DMS 273 treated with DMSO at 0.1 percent for 48 hours (cell line): ENCODE measurements at places on chromosomes 5 and 9.

GRCh38 chr9:6655036-6655435 is 9.5 kb upstream of the GLDC start:
- no peak for DNase-seq

DNA sequence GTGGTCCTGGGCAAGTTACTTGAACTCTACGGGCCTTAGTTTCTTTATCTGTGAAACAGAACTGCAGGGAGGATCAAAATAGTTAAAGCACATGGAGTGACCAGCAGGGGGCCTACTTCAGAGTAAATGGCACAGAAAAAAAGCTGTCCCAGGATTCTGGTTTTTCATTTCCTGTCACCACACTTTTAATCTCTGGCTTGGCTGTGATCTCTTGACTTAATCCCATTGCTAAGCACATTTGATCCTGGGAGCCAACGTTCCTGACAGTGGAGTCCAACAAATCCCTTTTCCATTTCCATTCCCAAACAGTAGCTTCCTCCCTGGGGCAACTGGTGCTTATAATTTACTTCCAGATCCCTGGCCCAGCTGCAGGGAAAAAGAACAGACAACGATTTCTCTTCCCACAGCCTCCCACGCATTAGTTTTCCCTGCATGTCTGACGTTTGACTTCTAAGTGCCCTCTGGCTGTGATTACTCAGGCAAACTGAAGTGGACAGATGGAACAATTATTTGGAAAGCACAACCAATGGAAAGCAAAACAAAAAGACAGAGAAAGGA is 136.5 kb upstream of the STK32A start:
- peak; percentile 64 for DNase-seq

DNA sequence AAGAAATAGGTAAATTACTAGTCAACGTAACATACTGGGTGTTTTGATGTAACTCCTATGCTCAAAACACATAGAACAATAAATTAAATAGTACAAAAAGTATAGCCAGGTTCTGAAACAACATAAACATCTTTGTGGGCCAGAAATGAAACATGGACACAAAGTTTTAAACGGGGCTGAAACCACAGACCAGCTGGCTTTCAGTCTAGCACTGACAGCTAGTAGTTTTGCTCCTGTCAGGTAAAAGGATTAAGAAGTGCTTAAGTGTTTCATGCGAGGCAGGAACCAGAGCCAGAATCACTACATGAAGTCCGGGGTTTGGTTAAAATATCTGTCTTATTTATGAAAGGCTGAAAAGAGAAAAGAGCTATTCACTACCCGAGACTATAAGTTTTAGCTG is 19.5 kb downstream of the DCAF10 start:
- no peak for DNase-seq

DNA sequence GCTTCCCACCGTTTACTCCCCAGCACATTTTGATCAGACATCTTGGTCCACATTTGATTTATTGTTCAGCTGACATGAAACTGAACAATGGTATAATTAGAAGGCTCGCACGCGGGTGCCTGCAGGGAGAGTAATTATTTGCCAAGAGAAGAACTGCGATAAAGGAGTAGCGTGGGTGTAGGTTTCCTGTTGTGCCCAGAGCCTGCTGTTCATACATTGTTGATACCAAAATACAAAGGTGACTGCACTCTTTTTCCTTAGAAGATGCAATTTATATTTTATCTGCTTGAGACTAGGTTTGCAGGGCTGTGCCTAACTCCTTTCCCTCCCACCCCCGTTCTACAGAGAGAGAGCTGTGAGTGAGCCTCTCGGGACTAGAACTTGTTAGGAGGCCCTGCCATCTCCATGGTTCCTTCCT is 241.8 kb upstream of the MSX2 start:
- DNase-seq, result no peak

DNA sequence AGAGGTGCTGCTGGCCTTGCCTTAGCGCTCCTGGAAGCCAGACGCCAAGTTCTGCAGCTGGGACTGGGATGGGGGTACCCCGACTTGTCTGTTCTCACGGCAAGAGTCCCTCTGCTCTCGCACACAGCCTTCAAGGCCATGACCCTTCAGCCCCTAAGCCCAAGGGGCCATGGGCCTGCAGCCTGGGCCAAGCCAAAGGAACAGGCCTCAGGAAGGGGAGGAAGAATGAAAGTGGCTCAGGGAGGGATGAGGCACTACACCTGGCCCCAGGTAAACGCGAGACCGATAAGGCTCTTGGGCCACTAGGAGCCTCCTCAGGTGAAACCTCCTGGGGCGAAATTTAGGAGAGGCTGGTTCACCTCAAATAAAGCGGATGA is 3.9 kb downstream of the EBF1 start:
- no peak for DNase-seq

GRCh38 chr5:39062530-39062929 is 11.7 kb downstream of the RICTOR start:
- DNase-seq, result no peak

DNA sequence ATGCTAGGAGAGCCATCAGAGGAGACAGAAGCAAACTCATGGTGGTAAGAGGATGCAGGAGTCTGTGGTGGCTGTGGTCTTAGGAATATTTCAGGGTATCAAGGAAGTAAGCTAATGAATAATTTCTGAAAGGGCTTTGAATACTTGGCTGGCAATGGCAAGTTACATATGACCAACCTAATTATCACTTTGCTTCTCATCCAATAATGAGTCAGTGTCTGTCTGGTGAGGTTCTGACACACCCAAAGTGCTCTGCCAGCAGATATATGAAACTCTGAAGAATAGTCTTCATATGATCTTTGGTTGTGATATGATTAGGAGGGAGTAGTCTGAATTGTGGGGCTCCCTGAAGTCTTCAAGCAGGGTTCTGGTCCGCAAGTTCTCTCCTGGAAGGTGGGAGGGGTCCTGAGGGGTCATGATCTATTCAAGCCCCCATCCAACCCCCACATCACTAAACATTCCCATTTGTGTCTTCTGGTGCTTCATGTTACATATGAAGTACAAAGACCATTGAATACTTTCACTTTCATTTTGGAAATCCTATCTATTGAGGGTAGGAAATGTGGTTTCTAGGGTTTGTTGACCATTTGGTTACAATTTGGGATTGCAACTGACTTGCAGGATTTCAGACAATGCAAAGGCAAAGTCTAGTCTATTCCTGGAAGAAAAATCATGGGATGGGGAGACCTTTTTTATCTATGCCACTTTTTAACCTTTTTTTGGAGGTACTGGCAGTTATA is 199.9 kb upstream of the CDKN2B start:
- no peak for DNase-seq

DNA sequence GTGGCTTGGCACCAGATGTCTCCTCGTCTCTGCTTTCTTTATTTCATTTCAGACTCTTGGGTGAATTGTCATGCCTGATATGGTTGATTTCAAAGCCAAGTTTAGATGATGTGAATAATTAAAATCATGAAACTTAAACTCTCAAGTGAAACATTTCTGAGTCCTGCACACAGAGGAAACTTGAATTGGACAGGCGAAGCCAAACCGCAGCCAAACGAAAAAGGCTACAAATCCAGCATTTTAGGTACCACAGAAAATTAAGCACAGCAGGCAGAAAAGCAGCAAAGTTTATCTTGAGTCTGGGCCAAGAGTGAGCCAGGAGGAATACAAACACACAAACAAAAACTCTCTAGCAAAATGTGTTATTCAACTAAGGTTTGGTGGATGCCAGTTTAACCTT is 659.8 kb upstream of the KLF4 start:
- DNase-seq, result no peak

- DNase-seq, result no peak
Observed at GRCh38 chr9:91485006-91485405, 61.4 kb upstream of the NFIL3 start.

- no peak for DNase-seq
Observed at GRCh38 chr5:99105216-99105615, 176.4 kb upstream of the CHD1 start.

DNA sequence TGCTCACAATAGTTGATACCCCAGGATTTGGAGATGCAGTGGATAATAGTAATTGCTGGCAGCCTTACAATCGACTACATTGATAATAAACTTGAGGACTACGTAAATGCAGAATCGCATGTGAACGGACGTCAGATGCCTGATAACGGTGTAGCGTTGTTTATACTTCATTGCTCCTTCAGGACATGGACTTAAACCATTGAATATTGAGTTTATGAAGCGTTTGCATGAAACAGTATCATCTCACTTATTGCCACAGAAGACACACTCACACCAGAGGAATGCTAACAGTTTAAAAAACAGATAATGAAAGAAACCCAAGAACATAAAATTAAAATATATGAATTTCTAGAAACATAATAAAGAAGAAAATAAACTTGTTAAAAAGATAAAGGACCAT is 101.6 kb downstream of the GABBR2 start:
- DNase-seq, result no peak

- DNase-seq, result no peak
Observed at GRCh38 chr5:96654209-96654608, 8.0 kb upstream of the CAST start.

DNA sequence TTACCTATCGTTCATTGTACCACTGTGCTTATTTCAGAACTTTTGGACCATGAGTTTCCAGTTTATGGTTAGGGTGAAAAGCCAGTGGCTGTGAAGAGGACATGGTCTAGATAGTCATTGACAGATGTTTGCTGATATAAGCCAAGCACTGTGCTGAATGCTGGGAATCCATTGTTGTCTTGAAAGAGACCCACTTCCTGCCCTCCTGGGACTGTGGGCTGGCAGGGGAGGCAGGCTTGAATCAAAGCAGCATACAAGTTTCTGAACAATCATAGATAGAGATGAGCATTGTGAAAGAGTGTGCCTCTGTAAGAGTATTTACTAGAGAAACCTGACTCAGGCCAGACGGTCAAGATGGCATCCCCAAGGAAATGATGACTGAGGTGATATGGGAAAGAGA is 73.4 kb downstream of the NMUR2 start:
- DNase-seq, result no peak

- DNase-seq, result no peak
Observed at GRCh38 chr9:137354845-137355760, 53.0 kb upstream of the NRARP start.

DNA sequence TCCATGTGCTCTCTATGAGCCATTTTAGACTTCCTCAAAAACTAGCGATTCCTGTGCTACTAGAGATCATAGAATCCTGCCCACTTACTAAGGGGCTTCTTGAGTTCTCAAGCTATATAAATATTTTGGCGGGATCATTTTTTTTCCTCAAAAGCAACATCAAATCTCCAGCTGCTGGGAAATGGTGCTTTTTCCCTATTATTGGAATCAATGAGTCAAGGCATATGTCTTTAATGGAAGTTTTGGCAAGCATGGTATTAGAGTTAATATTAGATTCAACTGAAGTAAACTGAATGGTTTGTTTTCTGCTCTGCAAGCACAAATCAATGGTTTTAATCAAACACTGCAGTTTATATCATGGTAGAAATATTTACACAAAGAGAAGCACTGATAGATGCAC is 369.9 kb upstream of the PTGER4 start:
- no peak for DNase-seq

DNA sequence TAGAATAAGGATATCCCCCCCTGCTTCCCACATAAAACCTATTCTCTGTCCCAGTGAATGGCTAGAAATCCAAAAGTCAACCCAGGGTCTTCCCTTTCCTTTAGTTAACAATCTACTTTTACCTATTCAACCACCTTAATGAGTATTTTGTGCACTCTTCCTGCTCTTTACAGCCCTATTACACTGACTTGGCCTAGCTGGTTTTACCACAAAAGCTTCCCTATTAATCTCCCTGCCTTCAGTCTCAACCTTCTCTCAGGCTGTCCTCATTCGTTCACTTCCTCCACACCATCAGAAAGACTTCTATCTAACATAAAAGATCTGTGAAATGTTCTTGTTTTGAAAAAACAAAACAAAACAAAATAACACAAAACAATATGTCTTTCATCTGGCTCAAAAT is 16.2 kb downstream of the CTNNAL1 start:
- no peak for DNase-seq

- DNase-seq, result no peak
Observed at GRCh38 chr5:162407614-162408013, 340.0 kb downstream of the GABRG2 start.

DNA sequence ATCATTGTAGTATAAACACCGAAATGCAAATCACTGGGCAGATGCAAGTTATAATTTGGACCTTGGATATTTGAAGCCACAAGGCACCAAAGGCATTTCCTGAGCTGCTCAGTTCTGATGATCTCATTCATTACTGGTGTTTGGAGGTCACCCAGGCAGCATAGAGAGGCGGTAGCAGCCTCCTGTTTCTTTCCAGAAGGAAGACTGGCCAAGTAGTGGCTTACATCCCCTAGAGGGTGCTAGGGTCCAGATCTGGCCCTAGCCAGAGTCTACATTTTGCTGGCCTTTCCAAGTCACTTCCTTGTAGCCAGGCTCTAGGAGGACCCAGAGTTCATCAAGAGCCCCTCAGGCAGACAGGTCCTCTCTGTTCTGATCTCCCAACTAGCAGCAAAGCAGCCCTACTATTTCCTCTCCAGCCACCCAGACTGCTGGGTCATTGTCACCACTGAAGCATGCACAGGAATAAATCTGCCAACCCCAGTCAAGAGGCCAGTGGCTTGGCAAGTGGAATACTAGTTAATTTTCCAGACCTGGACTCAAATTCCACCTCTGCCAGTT is 33.4 kb upstream of the TTC1 start:
- DNase-seq, result no peak

- no peak for DNase-seq
Observed at GRCh38 chr5:55429613-55430253, 105.0 kb downstream of the PLPP1 start.

GRCh38 chr5:39898731-39899130 is 474.0 kb upstream of the DAB2 start:
- no peak for DNase-seq

DNA sequence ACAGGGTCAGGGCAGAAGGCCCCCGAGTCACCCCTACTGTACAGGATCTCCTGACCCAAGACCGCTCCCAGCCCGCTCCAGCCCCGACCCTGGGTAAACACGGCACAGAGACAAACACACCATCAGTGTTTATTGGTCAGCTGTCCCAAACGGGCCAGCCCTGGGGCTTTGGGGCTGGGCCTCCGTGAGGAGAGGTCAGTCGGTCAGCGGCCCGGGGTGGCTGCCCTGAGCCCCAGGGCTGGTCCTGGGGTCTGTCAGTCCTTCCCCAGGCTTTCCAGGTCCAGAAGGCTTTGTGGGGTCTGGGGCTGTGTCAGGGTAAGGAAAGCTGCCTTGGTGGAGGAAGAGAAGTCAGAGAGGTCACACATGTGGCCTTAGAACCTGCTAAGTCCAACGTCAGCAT is 2.7 kb downstream of the DPM2 start:
- no peak for DNase-seq

DNA sequence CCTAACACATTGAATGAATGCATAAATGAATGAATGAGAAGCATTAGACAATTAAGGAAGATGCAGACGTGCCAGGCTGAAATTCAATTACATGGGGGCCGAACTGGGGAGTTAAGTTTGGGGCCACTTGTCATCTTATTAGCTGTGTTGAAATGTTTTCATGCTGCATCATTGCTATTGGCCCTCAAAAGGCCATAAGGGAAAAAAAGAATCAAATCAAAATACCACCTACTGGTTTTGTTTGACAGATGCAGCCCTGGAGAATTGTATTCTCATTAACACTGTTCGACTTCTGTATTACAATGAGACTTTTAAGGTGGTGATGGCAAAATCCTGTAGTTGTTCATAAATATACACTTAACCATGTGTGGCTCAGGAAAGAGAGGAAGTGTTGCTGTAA is 38.4 kb downstream of the UBE2QL1 start:
- no peak for DNase-seq

GRCh38 chr5:132767150-132767549 is 9.9 kb downstream of the SEPTIN8 start:
- no peak for DNase-seq
